Omental fat pad (tissue), 4 donors: ENCODE measurements at places on chromosomes 16 and 17. TPM values are rescaled to one million over a fixed set of nuclear protein-coding genes. Genes with fewer than 3 reads are reported as not detected.

- DNase-seq = no peak
These were observed 20.1 kb downstream of the WSCD1 start for GRCh38 chr17:6090253-6090652.

DNA sequence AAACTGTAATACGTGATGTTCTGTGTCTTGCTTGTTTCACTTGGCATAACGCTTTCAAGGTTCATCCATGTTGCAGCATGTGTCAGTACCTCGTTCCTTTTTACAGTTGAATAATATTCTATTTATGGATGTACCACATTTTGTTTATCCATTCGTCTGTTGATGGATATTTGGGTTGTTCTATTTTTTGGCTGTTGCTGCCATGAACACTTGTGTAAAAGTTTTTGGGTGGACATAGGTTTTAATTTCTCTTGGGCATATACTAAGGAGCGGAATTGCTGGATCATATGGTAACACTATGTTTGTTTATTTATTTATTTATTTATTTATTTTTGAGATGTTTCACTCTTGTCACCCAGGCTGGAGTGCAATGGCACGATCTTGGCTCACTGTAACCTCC lies 137.0 kb downstream of the MSI2 start:
- no peak for DNase-seq

DNA sequence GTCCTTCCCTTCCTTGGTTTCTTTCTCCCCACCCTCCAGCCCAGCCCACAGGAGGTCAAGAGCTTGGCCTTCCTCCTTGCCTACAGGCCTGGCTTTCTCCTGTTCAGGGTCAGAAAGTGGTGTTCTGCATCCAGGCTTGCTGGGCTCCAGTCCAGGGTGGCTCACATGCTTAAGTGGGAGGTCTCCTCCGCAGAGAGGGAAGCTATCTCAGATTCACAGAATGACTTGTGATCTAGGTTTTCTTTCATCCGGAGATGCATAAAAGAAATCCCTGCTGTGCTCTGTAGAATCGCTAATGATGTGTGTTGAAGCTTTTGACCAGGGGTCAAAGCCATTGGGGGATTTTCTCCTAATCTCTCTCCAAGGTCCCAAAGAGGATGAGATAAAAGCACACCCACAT lies 382.3 kb upstream of the EEF2KMT start:
- no peak for DNase-seq

GRCh38 chr17:78289802-78290363 lies 58.5 kb downstream of the TMEM235 start:
- DNase-seq = peak; percentile 54

Gene PRCD
- 3.0 TPM for total RNA-seq

Gene KRT27
- not detected for total RNA-seq

Gene EMC8
- 39.0 TPM for total RNA-seq
